Stimulated activated CD8-positive, alpha-beta memory T cell treated with anti-CD3 and anti-CD28 coated beads, Interleukin-7, amount 100 ng/mL, for 4 hours (primary cell): ENCODE measurements at places on chromosomes 13 and 19.

GRCh38 chr19:51586103-51586728 is 15.1 kb downstream of the ZNF175 start:
- DNase-seq, result no peak

DNA sequence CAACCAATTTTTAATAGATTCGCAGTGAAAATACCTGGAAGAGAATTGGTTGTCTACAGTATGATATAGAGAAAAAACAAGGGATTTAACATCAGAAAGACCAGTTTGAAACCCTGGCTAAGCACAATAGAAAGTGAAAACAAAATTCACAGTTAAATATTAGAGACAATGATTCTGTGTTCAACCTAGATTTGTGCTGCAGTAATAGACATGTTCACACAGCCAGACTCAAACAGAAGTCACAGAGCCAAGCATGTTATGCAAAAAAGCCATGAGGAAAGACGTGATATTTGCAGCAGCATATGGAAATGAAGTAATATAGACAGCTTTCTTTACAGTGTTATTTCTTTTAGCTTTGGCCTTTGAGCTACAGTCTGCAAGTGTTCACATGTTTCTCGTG is 48.1 kb downstream of the SCEL start:
- no peak for DNase-seq

DNA sequence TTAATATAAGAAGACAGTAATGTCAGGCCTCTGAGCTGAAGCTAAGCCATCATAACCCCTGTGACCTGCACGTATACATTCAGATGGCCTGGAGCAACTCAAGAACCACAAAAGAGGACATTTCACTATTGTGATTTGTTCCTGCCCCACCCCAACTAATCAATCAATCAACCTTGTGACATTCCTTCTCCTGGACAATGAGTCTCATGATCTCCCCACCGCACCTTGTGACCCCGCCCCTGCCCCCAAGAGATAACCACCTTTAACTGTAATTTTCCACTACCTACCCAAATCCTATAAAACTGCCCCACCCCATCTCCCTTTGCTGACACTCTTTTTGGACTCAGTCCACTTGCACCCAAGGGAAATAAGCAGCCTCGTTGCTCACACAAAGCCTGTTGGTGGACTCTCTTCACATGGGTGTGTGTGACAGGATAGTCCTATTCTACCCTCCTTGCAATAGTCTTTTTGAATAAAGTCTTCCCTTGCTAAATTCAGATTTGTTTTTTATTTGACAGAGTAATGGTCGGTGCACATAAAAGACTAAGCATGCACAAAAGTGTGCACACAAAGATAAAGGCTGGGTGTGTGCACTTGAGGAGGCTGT is 14.0 kb downstream of the CD70 start:
- DNase-seq, result no peak

- no peak for DNase-seq
Observed at GRCh38 chr13:33349288-33349985, 63.9 kb upstream of the STARD13 start.

GRCh38 chr13:23870356-23871140 is 18.7 kb downstream of the MIPEP start:
- DNase-seq, result no peak

- no peak for DNase-seq
Observed at GRCh38 chr19:5953030-5953589, 24.8 kb downstream of the RANBP3 start.

GRCh38 chr19:34228347-34228746 is 26.0 kb upstream of the GARRE1 start:
- no peak for DNase-seq
